ENCODE measurements at places on chromosomes 7 and 10.

DNA sequence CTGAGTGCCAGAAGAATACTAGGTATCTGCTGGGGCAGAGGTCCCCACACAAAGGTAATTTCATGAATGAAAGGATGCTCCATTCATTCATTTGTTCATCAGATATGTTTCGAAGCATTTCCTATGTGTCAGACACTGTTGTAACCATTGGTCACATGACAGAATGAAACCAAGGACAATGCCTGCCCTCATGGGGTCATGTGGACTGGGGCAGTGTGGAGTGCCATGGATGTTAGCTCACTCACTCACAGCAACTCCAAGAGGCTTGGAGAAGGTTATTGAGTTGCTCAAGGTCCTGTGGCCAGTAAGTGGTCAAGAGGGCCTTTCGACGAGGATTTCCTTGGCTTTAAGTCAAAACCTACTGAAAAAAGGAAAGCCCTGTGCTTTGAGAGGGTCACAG, 223.5 kb downstream of the ARHGAP12 start:
- DNase-seq, result no peak

DNA sequence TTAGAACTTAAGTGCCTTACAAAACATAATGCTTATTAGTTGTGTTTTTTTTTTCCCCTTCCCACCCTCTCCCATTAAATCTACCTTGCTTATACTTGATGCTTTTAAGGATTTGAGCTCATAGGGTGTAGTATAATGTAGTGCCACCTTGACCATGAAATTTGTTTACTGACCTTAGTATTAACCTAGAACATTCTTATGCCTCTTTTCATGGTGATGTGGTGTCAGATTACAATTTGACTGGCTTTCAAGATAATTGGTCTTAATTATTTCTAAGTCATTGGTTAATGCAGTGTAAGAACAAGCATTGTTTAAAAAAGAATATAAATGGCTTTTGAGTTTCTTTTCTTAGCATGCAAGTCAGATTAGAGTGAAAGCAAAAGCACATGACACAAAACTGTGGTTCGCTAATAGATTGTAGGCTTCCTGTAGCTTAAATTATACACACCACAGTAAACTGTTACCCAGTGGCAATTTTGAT, 61.8 kb downstream of the ADD3 start:
- DNase-seq, result no peak

DNA sequence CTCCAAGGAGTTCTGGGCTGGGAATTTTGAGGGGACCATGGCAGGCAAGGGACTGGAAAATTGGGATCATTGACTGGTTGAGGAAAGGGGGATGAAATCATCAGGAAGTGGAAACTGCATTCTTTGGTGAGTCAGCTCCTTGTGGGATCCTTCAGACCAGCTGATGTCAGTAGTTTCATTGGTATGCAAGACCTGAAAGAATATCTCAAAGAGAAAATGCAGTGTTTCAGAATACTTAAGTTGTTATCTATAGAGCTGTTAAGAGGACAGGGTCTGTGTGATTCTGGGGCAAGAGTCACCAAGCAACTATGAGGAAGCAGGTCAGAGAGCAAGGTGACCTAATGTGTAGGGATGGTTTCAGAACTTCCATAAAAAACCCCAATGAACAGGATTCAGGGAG, 595.9 kb upstream of the AUTS2 start:
- no peak for DNase-seq

- DNase-seq, result no peak
These were observed 267.1 kb downstream of the ARL4A start for GRCh38 chr7:12954380-12955033.

GRCh38 chr7:24659505-24659904, 86.3 kb downstream of the PALS2 start:
- DNase-seq, result no peak

- DNase-seq, result no peak
These were observed 69.9 kb downstream of the FAM204A start for GRCh38 chr10:118272149-118272721.

DNA sequence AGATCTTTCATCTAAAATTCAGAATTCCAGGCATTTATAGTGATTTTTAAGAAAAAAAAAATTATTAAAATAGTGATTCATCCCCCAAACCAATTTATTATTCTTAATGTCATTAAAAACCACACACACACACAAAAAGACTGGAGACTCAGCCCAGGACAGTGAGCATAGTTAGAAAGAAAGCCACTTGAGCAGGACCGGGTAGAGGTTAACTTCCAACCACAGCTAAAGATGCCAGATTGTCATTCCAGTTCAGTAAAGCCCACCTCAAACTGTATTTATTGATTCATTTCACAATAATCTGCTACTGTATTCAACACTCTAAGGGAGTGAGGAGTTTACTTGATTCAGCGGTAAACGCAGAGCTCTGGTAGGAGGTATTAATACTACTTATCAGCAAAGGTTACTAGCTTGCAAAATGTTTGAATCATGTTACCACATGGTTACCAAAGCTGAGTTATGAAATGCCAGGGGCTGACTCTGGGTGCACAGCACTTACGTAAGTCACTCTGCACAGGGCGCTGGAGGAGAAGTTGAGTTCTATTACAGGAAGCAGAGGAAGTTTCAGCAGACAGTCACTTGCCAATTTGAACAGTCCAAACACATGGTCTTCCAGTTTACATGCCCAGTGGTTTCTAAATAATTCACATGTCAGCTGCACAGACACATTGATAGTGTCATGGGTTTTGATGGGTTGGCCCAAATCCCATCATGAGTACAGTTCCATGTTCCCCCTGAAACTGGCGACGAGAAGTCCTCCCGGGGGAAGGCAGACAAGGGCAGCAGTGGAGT, 64.6 kb downstream of the KLF6 start:
- DNase-seq, result no peak

GRCh38 chr10:69228151-69228550, 8.0 kb downstream of the HKDC1 start:
- no peak for DNase-seq

DNA sequence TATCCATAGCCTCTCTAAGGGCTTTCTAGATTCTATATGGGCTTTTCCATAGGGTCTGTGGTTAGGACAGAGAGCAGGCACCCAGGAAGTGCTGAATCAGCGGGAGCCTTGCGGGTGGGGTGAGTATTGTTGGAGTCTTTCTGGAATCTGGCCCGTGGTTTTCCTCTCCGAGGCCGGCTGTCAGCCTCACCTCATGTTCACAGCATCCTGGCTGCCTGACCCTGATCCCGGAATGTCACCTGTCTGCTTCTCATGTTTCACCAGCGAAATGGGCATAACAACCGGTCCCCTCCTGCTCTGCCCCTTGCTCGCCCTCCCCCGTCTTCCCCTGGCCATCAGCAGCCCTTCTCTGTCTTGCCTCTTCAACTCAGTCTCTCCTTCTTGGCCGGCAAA, 36.5 kb downstream of the DDIT4 start:
- DNase-seq, result no peak

- DNase-seq, result no peak
These were observed 38.2 kb downstream of the PAPOLB start for GRCh38 chr7:4823441-4824119.

GRCh38 chr7:155685070-155685790, 40.8 kb downstream of the RBM33 start:
- DNase-seq, result no peak

- no peak for DNase-seq
These were observed 406.1 kb downstream of the MDFIC start for GRCh38 chr7:115328018-115328417.

- DNase-seq, result no peak
These were observed 26.0 kb upstream of the VAX1 start for GRCh38 chr10:117163954-117164548.

DNA sequence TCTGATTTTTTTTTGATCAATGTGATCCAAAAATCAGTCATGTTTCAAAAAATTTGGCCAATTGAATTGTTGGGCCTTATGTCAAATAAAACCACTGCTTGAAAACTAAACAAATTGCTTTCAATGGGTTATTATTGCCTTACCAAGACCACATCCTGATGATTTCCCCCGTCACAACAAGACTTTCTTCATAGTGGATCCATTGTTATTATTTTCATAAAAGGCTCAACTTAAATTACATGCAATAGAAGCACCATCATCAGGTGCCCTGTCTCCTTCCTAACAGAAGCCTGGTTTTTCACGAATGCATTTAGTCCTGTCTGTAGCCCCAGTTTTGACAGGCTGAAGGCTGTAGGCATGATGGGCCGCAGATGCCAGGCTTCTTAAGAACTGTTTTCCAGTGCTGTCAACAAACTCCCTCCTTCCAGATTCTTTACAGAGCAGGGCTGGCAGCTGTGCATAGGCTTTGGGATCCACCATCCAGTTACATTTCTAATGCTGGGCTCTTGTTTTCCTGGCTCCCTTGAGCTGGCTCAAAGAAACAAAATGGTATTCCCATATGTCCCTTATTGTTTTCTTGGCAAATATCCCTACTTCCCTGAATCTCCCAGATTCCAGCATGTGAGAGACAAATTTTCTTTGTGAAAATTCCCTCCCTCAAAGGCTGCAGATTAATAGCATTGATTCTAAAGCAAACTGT, 302.0 kb downstream of the TWIST1 start:
- DNase-seq, result no peak

GRCh38 chr10:132572545-132572937, 35.0 kb downstream of the INPP5A start:
- no peak for DNase-seq

DNA sequence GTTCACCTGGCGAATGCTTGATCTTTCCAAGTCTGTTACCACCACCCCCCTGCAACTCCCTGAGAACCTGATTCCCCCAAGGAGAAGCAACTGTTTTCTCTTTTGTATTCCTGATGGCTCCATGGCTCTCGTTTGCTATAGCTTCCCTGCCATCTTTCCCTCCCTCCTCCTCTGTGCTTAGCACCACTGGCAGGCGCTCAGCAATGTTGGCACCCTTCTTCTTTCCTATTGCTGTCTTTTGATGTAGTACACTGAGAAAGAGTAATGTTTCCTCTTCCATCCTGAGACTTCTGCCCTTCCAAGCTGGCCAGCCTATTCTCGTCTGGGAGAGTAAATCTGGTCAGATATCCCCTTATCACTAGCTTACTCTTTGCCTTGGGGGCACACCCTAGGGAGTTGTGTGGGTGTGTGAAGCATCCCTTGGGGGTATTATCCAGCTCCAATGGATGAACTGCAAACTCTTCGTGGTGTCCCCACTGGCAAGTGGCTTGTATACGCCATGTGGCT, 74.0 kb downstream of the BMPER start:
- DNase-seq, result no peak

DNA sequence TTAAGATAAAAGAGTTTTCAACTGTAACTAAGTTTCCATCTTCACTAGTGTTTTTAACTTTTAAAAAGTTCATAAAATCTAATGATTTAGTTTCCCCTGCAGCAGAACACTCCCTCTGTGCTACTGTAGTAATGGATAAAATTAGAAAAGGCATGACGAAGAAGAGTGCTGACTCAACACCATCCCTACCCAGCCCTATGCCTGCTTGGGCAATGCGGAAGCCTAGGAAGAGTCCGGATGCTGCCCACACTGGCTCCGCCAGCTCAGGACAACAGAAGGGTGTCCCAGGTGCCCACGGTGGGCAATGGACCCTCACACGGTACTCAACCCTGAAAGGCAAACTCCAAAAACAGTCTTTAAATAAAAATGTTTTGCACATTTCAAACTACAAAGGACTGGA, 118.2 kb downstream of the LARP4B start:
- DNase-seq, result no peak

- DNase-seq, result no peak
These were observed 44.9 kb upstream of the IL6 start for GRCh38 chr7:22681852-22682657.

DNA sequence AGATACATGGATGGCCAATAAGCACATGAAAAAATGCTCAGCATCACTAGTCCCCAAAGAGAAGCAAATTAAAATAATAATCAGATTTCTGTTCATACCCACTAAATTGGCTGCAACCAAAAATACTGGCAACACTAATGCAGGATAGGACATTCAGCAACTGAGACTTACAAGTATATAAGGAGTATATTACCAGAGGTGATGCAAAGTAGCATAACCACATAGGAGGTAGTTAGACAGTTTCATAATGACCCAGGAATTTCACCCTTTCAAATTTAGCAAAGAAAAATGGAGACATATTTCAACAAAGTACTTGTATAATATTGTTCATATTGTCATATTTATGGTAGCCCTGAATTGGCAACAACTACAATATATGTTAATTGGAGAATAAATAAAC, 727.8 kb downstream of the GRID1 start:
- no peak for DNase-seq

DNA sequence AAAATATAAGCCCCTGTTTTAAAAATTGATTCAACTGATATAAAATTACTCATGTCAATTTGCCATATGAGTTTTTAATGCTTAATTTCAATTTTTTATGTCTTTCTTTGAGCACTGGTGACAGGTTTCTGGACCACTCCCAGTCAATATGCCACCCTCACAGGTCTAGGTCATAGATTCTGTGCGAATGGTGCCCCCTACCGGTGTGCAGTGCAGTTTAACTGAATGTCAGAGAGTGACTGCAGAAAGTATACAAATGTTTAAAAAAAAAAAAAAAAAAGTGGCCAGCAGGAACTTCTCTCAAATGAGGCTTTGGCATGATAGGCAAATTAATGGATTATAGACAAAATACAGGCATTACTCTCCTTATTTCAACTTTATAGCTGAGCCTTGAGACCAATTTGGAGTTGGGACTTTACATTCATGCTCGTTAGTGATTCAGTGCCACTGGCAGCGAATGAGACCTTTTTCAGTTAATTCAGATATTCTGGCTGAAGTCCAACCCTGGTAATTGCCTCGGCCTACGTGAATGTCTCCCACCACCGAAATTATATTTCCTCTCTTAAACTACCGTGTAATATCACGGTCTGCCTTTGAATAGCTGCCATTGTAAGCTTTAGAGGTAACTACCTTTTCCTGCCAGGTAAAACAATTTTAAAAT, 427.6 kb downstream of the PHTF2 start:
- DNase-seq, result no peak

Data from sciatic nerve (tissue), 2 donors.